Activated T-cell treated with anti-CD3 and anti-CD28 coated beads for 24 hours (primary cell): ENCODE measurements at places on chromosomes 2 and 18.

GRCh38 chr2:171210864-171211431, 50.3 kb upstream of the TLK1 start:
- peak; percentile 1 for DNase-seq

DNA sequence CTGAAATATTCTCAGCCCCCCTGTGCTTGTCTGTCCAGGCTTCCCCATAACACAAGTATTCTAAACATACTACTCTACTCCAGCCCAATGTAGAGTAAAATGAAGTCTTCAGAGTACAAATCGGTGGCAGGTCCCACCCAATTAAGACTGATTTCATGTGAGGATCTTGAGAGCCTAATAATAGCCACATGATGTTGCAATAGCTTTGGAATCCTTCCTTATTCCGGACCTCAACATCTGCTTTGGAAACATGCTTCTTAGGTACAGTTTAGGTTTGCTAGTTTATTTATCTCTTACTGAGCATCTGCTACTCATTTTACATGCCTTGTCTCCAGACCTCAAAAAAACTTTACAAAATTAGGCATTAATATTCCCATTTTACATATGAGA, 207.3 kb upstream of the RAB6C start:
- no peak for DNase-seq

GRCh38 chr2:124822516-124822915, 797.4 kb downstream of the CNTNAP5 start:
- DNase-seq = no peak

- no peak for DNase-seq
Observed at GRCh38 chr2:114119862-114120261, 230.0 kb downstream of the ACTR3 start.

GRCh38 chr2:171531291-171531690, 9.0 kb downstream of the CYBRD1 start:
- DNase-seq = no peak
